ENCODE measurements at places on chromosomes 7 and 10. TPM values are rescaled to one million over a fixed set of nuclear protein-coding genes. Genes with fewer than 3 reads are reported as not detected.

Gene OR2A7
- total RNA-seq: 1.9 TPM

Gene MYH16
- not detected for total RNA-seq

Gene EIF5AL1
- 1.4 TPM for total RNA-seq

Gene RNLS
- 4.9 TPM for total RNA-seq

Gene SLC13A1
- not detected for total RNA-seq

Gene PIK3AP1
- 157 TPM for total RNA-seq

Gene FAM200A
- 9.3 TPM for total RNA-seq

Gene PRSS37
- total RNA-seq: not detected

Gene THAP5
- 26.3 TPM for total RNA-seq

Gene ARHGEF35
- total RNA-seq: 3.9 TPM

DNA sequence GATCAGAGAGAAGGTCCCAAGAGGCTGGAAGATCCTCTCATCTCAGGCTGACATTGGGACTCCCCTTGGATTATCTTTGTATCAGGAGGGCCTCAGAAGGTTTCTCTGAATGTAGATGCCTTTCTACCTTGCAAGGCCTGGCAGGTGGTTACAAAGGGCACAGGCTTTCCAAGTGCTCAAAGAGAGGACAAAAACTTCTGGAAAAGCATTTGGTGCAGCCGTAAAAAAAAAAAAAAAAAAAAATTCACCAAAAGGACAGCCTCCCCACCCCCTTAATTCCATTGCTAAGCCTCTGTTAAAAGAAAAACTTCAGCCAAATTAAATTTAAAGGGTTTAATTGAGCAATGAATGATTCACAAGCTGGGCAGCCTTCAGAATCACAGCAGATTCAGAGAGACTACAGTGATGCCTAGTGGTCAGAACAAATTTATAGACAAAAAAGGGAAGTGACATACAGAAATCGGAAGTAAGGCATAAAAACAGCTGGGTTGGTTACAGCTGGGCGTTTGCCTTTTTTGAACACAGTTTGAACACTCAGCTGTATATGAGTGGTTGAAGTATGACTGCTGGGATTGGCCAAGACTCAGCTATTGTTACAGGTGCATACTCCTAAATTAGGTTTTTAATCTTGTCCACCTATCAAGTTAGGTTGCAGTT, 42.5 kb upstream of the LRGUK start:
- H3K4me1 ChIP-seq: peaks cover 15% of the 10 kb centered on the region
- no peaks in the 10 kb centered on the region for H3K27me3 ChIP-seq
- H3K36me3 ChIP-seq: peaks cover 2% of the 10 kb centered on the region
- DNase-seq: no peak

DNA sequence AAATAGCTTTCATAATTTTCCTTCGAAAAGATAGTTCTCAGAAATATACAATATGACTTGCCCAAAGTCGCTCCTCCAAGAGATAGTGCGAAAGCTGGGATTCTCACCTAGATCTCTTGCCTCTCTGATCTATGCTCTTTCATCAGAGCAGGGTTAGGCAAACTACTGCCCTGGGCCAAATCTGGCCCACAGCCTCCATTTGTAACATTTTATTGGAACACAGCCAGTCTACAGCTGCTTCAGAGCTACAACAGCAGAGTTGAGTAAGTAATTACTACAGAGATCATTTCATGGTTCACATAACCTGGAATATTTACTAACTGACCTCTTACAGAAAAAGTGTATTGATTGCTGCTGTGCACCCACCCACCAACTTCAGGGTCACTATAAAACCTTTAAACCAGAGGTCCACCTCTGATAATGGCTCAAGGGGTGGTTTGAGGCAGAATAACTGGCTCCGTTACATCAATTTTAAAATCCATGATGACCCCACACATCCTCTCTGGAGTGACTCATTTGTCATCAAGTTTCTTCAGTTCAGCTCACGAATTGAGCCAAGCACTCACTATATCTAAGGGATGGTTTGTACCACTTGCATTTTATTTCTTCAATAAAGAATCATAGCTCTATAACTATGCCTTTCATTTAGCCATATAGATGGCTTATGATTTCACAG, 1019.0 kb downstream of the XPNPEP1 start:
- H3K27me3 ChIP-seq: peaks cover 2% of the 10 kb centered on the region
- no peak overlapping the region for H3K27ac ChIP-seq
- no peaks in the 10 kb centered on the region for H3K36me3 ChIP-seq
- no peak for DNase-seq

- DNase-seq: no peak
- H3K4me1 ChIP-seq: no peaks in the 10 kb centered on the region
- no peak overlapping the region for H3K27ac ChIP-seq
- no peaks in the 10 kb centered on the region for H3K27me3 ChIP-seq
- no peaks in the 10 kb centered on the region for H3K36me3 ChIP-seq
These were observed 68.5 kb upstream of the BMPER start for GRCh38 chr7:33836797-33837355.

- peaks cover 58% of the 10 kb centered on the region for H3K36me3 ChIP-seq
- H3K4me3 ChIP-seq: no peak overlapping the region
- peak overlapping the region; percentile 26 for H3K27ac ChIP-seq
- no peaks in the 10 kb centered on the region for H3K27me3 ChIP-seq
These were observed 19.1 kb downstream of the ZFAND4 start for GRCh38 chr10:45653454-45653853.

DNA sequence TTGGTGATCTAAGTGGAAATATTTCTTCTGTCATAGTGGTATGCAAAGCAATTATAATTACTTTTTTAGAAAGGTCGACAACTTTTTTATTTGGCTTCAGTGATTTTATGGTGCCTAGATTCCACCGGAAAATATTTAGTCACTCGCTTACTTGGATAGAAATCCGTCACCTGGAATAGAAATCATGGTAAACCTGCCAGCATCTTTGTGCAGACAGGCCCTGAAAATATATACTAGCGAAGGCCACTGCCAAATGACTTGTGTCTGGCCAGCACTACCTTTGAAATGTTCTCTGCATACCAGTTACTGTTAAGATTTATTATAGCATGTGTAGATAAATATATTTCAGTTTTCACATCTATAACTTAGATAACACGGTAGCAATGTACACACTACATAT, 226.4 kb downstream of the AGMO start:
- no peaks in the 10 kb centered on the region for H3K4me1 ChIP-seq
- no peak overlapping the region for H3K4me3 ChIP-seq
- no peak overlapping the region for H3K27ac ChIP-seq
- no peak for DNase-seq
- no peaks in the 10 kb centered on the region for H3K27me3 ChIP-seq
- H3K36me3 ChIP-seq: no peaks in the 10 kb centered on the region

DNA sequence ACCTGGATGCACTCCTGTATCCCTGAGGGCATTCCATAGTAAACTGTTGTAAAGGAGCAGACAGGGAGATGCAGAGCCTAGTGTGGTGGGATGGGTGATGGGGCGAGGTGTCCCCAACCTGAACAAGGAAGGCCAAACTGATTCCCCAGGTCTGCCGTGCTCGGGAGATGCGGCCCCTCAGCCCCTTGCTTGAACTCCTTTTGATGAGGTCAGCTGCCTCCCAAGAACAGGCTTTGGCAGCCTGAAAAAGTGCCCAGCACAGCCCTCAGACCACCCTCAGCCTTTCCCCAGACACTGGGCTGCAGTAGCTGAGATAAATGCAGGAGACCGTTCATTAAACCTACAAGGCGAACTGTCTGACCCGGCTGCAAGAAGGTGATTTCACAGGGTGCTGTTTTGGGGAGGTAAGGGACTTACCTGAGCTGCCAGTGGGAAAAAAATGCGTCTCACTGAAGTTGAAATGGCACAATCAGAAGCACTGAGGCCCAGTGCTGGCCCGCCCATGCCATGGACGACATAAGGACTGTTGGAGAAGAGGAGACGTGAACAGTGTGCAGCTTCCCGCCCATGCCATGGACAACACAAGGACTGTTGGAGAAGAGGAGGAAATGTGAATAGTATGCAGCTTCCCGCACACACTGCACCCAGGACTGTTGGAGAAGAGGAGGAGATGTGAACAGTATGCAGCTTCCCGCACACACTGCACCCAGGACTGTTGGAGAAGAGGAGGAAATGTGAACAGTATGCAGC, 148.4 kb upstream of the FAM20C start:
- H3K4me3 ChIP-seq: no peak overlapping the region
- no peaks in the 10 kb centered on the region for H3K4me1 ChIP-seq
- H3K27ac ChIP-seq: no peak overlapping the region
- peaks cover 22% of the 10 kb centered on the region for H3K27me3 ChIP-seq

DNA sequence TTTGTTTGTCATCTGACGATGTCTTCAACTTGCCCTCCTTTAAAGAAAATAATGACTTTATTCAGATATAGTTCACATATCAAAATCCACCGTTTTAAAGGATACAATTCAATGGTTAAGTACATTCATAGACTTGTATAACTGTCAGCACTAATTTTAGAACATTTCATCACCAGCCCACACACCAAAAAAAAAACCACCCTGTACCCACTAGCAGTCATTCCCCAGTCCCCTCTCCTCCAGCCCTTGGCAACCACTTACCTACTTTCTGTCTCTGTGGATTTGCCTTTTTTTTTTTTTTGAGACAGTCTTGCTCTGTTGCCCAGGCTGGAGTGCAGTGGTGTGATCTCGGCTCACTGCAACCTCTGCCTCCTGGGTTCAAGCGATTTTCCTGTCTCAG, 5.3 kb upstream of the HILPDA start:
- peaks cover 25% of the 10 kb centered on the region for H3K4me1 ChIP-seq
- no peaks in the 10 kb centered on the region for H3K27me3 ChIP-seq
- DNase-seq: no peak
- peak overlapping the region; percentile 19 for H3K4me3 ChIP-seq

- no peak overlapping the region for H3K27ac ChIP-seq
- no peaks in the 10 kb centered on the region for H3K4me1 ChIP-seq
- H3K36me3 ChIP-seq: no peaks in the 10 kb centered on the region
- H3K27me3 ChIP-seq: no peaks in the 10 kb centered on the region
- no peak for DNase-seq
- H3K4me3 ChIP-seq: no peak overlapping the region
These were observed 196.5 kb downstream of the ACTR3B start for GRCh38 chr7:152956006-152956405.

GRCh38 chr7:116671681-116672595, at the start of gene MET:
TSS of gene MET (plus strand) at chr7:116672196. CDS start at chr7:116699085, 26,889 bp downstream.
- H3K4me3 ChIP-seq: peak within 1 kb of the TSS; percentile 79
- peak; percentile 54 for DNase-seq
- H3K27me3 ChIP-seq: peaks cover 64% of the 10 kb centered on the region

DNA sequence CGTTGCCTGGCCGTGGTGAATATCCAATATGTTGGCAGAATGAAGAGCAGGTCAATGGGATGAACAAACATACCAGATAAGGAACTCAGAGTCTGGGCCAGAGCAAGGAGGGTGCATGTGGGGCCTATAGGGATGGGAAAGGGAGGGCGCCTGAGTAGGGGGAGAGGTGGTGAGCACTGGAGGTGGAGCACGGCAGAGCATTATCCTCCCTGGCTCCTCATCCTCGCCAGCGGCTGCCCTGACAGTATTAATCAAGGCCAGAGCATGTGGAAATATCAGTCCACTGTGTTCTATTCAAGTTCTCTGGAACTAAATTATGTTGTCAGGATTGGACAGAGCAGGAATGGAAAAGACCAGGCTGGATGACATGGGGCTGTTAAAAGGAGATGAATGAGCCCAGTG, 254.8 kb upstream of the ZMIZ1 start:
- H3K27me3 ChIP-seq: peaks cover 7% of the 10 kb centered on the region
- no peak overlapping the region for H3K27ac ChIP-seq
- no peak overlapping the region for H3K4me3 ChIP-seq
- DNase-seq: no peak
- no peaks in the 10 kb centered on the region for H3K4me1 ChIP-seq
- no peaks in the 10 kb centered on the region for H3K36me3 ChIP-seq

- no peak overlapping the region for H3K4me3 ChIP-seq
- no peak for DNase-seq
- H3K27ac ChIP-seq: no peak overlapping the region
- H3K4me1 ChIP-seq: no peaks in the 10 kb centered on the region
- H3K36me3 ChIP-seq: no peaks in the 10 kb centered on the region
These were observed 137.9 kb downstream of the DIP2C start for GRCh38 chr10:551373-552252.

DNA sequence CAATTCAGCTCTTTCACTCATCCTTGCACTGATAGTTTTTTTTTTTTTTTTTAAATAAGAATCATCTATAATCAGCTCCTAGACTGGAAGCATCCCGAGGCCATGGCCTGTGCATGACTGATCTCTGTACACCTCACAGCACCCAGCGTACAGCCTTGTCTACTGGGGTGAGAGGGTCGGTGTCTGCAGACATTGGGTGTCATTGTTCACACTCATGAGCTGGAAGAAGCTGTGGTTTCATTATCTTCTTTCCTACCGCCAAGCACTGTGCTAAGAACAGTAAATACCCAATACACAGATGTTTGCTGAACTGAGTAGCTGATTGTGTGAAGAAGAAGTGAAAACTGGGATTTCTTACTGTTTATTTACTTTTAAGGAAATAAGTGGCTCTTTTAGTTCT, 123.6 kb downstream of the CLEC2L start:
- H3K27ac ChIP-seq: no peak overlapping the region
- H3K27me3 ChIP-seq: no peaks in the 10 kb centered on the region

DNA sequence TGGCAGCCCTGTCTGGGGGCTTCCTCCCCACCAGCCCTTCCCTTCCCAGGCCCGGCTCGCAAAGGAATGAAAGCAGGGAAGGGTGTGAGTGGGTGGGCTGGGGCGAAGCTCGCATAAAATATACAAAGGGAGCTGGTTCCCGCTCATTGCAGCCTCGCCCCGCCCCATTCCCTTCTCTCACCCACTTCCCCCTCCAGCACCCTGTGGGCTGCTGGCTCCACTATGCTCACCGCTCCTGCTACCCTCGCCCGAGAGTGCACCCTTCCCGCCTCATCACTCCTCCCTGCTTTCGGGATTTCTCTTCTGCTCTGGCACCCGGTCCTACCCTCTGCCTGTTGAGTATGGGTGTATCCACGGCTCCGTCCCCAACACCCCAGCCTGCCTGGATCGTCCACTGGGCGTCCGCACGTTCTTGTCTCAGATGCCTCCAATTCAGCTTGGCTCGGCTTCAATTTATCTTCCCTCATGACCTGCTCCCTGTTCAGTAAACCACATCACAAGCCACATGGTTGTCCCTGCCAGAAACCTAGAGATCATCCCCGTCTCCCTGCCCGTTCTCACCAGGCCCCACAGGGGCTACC, 14.4 kb upstream of the TTYH3 start:
- H3K27me3 ChIP-seq: no peaks in the 10 kb centered on the region
- H3K27ac ChIP-seq: no peak overlapping the region
- no peak overlapping the region for H3K4me3 ChIP-seq
- peaks cover 14% of the 10 kb centered on the region for H3K4me1 ChIP-seq
- no peak for DNase-seq

DNA sequence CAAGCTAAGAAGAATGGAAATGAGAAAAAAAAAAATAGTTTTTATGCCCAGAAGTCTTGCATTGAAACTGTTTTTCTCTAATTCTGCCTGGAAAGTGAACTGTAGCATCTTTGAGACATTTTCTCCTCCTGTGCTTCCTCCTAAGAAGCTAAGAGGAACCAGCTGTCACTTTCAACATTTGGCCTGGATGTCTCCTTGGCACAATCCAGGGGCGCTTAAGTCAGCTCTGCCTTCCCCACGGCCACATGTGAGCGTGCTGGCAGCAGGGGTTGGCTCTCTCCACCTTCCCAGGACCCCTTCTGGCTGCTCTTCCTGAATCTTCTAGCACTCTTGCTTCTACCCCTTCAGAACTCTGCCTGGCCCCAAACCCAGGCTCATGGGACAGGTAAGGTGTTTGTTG, 289.6 kb upstream of the ADARB2 start:
- H3K4me1 ChIP-seq: no peaks in the 10 kb centered on the region
- H3K27ac ChIP-seq: no peak overlapping the region
- H3K36me3 ChIP-seq: no peaks in the 10 kb centered on the region
- no peak overlapping the region for H3K4me3 ChIP-seq

- H3K27ac ChIP-seq: no peak overlapping the region
- no peaks in the 10 kb centered on the region for H3K36me3 ChIP-seq
- H3K4me3 ChIP-seq: no peak overlapping the region
- DNase-seq: no peak
- peaks cover 16% of the 10 kb centered on the region for H3K27me3 ChIP-seq
These were observed 35.5 kb downstream of the FKBP6 start for GRCh38 chr7:73363225-73364005.

Measured in activated B cell treated with CpG ODN at 0.5 μM for 24 hours (primary cell).